ENCODE measurements at places on chromosomes 5 and 9.

DNA sequence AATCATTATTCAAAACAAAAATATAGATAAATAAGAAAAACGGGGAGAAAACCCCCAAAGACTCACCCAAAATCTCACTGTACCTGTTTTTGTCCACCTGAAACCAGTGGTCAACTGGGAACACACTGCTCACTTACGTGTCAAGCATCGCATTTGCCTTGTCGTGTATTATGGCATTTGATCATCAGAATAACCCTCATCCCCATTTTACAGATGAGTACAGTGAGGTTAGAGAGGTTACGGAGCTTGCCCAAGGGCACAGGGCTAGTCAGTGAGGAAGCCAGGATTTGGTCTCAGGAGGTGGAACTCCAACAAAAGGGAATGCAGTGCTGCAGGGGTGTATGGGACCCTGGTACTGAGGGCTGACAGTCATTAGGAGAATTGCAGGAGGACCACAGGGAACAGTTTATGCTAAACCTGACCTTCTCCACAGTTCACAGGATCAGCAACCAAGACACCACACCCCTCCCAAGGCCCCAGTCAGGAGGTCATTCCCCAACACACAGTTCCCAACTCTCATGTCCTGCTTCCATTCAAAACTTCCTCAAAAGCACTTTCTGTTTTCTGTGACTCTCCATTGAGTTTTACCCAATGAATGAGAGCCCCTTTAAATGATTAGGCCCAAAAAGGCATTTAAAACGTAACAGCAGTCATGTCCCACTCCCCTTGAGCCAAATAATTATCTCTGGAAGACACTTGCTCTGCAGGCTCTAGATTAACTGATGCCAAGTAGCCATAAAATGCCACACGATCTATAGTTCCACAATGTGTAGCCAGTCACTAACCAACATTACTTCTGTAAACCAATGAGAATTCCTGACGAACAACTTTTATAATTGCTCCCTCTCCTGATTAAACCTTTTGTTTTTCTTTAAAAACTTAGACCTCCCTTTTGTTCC lies 50.8 kb downstream of the CTSL start:
- DNase-seq, result no peak

DNA sequence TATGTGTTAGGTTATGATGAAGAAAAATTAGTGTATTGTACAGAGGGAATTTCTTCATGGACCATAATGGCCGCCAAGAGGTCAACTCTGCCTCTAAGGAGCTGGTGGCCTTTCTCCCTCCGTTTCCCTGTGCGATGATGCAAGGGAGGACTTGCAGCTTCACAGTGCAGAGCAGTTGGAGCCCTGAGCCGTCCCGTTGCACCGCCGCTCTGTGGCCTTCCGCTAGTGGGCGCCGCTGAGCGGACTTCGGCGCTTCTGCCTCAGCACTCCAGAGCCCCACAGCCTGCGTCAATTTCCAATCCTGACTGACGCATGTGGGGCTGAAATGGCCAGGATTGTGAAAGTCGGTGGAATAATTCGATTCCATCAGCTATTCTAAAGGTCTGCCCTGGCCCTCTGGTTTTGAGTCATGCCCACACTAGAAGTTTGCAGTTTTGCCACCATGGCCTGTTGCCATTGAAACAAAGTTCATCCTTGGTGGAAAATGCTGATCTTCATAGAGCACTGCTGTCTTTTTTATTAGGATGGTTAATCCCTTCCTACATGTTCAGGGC lies 22.7 kb upstream of the LECT2 start:
- DNase-seq, result peak; percentile 32

- DNase-seq, result no peak
Measured at GRCh38 chr5:103657301-103657700, 94.7 kb upstream of the NUDT12 start.

GRCh38 chr5:114185274-114185673 lies 176.6 kb upstream of the KCNN2 start:
- no peak for DNase-seq

DNA sequence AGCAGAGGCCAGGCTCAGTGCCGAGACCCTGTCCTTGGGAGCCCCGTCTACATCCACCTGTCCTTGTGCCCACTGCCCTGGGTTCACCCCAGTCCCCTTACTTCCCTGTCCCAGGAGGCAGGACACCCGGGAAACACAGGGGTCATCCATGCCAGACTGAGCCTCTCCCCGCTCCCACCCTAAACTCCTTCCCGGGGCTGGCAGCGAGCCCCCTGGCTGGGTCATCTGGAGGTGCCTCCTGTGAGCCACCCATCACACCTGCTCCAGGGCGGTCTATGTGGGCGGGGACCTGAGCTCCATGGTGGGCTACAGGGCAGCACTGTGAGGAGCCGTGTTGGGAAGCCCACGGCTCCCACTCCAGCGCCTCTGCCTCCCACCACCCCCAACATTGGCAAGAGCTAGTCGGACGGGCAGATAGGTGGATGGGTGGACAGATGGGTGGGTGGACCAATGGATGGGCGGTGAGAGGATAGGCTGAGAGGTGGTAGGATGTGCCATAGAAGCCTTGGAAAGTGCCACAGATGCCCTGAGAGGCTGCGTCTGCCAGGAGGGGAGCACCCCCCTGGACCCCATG lies 42.5 kb upstream of the RXRA start:
- DNase-seq, result no peak

- no peak for DNase-seq
Measured at GRCh38 chr5:32307769-32308194, 5.0 kb downstream of the MTMR12 start.

DNA sequence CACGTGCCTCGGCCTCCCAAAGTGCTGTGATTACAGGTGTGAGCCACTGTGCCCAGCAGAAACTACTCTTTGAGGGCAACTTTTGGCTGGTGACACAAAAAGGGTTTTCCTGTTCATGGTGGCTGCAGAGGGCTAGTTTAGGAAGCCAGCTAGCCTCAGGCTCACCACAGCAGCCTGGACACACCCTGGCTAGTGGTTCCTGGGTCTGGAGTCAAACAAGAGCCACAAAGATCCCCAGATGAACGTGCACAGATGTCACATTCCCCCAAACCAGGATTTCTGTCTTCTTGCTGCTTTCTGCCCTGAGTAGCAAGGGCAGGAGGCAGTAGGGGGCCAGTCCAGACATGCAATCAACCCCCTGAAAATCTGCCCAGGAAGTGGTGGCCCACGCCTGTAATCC lies 6.8 kb downstream of the HBEGF start:
- DNase-seq, result no peak

- DNase-seq, result no peak
Measured at GRCh38 chr9:79701651-79702050, 129.9 kb downstream of the TLE4 start.

DNA sequence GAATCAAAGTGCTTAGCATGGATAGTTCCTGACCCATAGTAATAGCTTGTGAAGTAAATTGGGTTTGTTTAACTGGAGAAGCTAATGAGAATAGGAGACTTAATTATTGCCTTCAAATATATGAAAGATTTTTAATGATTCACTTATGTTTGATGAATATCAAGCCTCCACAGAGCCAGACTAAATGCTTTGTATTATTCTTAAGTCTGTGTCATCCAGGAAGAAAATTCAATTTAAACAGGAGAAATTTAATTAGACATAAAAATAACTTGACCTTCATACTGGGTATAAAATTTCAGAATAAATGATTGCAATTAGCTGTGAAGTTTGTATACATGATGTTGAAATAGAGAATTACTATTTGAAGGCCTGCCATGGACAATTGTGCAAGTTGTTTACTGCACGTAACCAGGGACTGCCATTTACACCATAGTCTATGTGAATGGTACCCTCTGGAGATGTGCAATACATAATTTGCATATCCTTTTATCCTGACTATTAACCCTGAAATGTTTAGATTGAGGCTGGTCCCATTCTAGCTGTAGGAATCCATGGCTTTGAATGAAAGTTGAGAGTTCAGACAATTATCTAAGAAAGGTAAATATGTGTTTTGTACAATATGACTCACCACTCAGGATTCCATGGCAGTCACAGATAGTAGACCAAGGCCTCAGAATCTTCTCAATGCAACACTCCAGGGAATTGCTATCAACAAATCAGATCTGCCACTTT lies 133.5 kb upstream of the IL12B start:
- no peak for DNase-seq

GRCh38 chr9:110027671-110028081 lies 180.3 kb downstream of the C9orf152 start:
- DNase-seq, result no peak

GRCh38 chr5:36135988-36136387 lies 15.7 kb downstream of the LMBRD2 start:
- DNase-seq, result no peak

DNA sequence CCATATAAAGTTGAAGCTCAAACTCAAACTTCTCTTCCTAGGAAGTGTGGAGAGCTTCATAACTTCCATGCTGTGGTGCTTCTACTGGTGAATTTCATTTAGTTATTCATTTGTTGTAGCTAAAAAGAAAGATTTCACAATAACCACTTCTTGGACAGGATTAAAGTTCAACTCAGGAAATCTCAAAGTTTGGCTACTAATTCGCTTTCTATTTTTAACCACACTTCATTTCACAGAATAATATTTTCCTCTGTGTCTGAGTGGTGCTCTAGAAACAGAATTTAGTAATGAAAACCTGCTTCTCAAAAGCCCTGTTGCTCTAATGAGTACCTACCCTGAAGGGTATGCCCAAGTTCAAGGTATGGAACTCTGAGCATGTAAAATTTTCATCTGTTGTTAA lies 73.9 kb downstream of the ACTBL2 start:
- DNase-seq, result no peak

GRCh38 chr9:3956899-3957298 lies 343.0 kb downstream of the GLIS3 start:
- DNase-seq, result no peak

DNA sequence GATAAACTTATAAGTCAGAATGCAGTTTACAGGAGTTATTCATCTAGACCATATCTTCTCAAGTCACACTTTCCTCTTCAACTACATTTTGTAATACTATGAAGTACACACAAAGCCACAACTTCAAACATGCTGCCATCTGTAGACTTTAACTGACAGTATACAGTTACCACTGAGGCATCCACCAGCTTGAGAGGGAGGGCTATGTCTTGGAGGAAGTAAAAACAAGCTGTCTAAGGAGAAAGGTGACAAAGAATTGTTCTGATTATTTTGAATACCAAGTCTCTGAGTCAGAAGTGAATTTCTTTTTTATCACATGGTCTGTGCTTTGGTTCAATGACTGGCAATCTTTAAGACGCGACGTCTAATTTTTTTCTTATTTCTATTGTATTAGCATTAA lies 97.6 kb upstream of the CDH10 start:
- DNase-seq, result peak; percentile 1

- DNase-seq, result no peak
Measured at GRCh38 chr9:14146201-14146874, 167.6 kb downstream of the NFIB start.

DNA sequence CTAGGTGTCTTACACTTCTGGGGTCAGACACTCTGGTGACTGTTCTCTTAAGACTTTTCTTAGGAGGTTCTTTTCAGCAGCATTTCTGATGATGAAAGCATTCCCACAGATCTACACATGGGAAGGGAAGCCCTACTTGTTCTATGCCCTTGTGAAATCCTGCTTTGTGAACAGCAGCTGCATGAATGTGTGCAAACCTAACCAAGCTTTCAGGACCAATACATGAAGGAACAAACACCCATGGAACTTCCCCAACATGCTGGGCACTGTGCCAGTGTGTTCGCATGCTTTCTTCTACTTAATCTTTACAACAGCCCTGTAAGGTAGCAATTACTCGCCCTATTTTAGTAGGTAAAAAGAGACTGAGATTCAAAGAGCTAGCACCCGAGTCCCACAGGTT lies 439.9 kb upstream of the KLF4 start:
- DNase-seq, result no peak

All from Jurkat, Clone E6-1 (cell line).